CD4-positive, alpha-beta T cell treated with Interleukin-15 for 1 hour (primary cell): ENCODE measurements at places on chromosomes 7 and 10.

GRCh38 chr7:49433794-49434193 is 339.6 kb upstream of the VWC2 start:
- DNase-seq = no peak

GRCh38 chr7:149423449-149424110 is 37.3 kb downstream of the ZNF777 start:
- DNase-seq = no peak

GRCh38 chr10:3248526-3249306 is 76.1 kb upstream of the PITRM1 start:
- DNase-seq = no peak

GRCh38 chr10:62388328-62388727 is 14.2 kb downstream of the ZNF365 start:
- no peak for DNase-seq

GRCh38 chr7:91995391-91996105 is 54.9 kb downstream of the AKAP9 start:
- no peak for DNase-seq
